ENCODE measurements at places on chromosomes 7 and 10.

GRCh38 chr10:51862149-51862548 lies 162.8 kb upstream of the CSTF2T start:
- DNase-seq: no peak

DNA sequence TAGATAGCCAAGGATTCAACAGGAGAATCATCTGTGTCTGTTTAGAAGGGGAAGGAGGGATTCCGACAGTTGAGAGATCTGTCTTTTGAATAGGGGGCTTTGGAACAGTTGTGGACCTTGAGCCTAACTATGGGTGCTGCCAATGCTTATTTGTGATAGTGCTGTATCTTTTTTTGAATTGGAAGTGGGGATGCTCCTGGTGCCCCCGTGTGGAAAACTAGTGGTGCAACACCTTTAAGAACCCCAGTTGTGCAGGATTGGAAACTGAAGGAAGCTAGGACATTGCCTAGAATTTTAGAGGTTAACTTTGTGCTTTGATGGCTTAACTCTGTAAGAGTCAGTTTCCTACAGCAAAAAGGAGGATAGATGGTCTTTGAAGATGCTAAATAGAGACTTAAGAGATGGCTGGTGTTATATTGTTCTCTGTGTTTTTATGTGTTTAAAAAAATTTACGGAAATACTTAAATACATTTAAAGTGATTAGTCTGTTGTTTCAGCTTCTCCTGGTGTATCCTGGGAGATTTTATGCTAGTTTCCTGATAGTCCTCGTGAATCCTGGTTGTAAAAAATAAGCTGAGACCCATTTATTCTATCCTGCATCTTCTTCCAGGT lies 69.3 kb downstream of the AP3M1 start:
- DNase-seq: peak; percentile 47

- DNase-seq: no peak
These were observed 4.4 kb downstream of the ZP3 start for GRCh38 chr7:76428868-76429805.

GRCh38 chr7:45656431-45656830 lies 82.3 kb downstream of the ADCY1 start:
- no peak for DNase-seq

DNA sequence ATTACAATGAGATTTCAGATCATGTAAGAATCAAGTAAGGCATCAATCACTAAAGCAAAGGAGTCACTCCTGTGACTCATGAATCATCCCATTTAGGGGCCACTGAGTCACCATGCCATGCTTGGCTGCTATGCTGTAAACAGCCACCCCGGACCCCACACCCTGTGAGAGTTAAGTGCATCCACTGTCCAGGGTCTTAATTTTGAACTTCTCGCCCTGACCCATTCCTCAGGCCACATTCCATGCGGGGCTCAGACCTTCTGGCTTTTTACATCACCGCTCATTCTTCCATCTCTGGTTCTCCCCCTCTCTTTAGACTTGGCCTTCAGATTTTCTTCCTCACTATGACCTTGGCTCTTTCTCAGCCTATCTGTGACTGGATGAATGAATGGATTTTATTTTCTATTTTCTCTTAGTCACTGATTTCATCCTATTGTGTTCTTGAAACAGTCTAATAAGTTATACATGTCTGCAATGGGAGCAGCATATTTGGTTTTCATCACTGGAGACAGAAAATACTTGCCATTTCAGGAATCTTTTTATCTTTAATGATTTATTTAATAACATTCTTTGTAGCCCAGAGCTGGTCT lies 239.6 kb downstream of the SKIDA1 start:
- DNase-seq: no peak

DNA sequence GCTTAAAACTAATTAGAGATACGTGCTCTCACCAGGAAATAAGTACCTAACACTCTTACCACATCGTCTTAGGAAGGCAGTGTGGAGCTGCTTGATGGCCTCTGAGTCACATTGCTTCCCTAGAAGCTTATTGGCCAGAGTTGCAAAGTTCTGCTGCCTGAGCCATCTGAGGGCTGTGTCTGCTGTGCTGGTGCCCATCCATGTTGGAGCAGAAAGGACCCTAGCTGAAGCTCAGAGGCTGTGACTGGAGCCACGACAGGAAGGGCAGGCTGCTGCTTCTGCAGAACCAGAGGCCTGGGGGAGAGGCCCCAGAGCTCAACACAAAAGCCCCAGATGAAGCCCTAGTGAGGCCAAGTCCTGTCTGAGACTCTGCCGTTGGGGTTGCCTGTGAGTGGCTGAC lies 64.8 kb upstream of the IGFBP3 start:
- no peak for DNase-seq

GRCh38 chr7:129110258-129110981 lies 34.1 kb upstream of the TSPAN33 start:
- DNase-seq: no peak

DNA sequence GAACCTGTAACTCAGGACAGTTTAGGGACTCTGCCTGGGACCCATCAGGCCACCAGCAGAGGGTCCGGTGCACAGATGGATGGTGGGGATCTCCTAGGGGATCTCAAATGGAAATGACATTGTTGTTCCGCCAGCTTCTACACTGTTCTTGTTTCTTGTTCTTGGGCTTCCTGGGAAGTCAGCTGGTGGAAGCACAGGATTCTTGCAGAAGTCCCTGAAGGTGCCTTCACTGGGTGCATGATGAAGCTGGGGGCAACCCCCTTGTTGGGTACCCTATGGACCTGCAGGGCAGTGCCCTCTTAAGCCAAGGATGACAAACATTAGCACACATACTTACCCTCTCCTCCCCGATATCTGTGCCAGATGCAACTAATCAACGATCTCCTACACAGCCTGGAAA lies 18.6 kb downstream of the SFTPD start:
- DNase-seq: no peak

DNA sequence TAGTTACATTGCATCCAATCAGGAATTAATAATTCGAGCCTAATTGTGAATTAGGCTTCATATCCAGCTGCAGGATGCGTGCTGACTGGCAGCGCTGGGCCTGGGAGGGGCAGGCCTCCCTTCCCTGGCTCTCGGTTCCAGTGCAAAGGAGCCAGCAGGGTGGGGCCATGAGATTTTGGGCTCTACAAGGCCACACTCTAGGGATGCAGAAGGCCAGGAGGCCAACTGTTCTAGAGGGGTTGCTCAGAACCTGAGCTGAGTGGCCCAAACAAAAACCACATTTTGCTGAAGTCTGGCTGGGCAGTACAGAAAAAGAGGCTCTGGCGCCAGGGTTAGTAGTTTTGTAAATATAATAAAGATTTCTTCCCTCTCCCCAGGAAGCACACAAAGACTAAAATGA lies 72.3 kb downstream of the CLEC2L start:
- no peak for DNase-seq

DNA sequence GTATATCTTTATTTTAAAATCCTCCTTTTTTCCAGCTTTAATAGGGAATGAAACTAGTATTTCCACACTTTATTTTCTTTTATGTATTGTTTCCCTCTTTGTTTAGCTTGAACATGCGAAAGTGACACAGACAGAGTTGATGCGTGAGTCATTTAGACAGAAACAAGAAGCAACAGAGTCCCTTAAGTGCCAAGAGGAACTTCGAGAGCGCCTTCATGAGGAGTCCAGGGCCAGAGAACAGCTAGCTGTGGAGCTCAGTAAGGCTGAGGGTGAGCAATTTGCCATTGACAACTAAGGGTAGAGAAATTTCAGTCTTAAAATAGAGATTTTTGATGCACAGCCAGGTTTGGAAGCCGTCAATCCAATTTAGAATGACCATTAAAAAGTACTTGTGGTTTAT lies 73.1 kb downstream of the CYP51A1 start:
- no peak for DNase-seq

DNA sequence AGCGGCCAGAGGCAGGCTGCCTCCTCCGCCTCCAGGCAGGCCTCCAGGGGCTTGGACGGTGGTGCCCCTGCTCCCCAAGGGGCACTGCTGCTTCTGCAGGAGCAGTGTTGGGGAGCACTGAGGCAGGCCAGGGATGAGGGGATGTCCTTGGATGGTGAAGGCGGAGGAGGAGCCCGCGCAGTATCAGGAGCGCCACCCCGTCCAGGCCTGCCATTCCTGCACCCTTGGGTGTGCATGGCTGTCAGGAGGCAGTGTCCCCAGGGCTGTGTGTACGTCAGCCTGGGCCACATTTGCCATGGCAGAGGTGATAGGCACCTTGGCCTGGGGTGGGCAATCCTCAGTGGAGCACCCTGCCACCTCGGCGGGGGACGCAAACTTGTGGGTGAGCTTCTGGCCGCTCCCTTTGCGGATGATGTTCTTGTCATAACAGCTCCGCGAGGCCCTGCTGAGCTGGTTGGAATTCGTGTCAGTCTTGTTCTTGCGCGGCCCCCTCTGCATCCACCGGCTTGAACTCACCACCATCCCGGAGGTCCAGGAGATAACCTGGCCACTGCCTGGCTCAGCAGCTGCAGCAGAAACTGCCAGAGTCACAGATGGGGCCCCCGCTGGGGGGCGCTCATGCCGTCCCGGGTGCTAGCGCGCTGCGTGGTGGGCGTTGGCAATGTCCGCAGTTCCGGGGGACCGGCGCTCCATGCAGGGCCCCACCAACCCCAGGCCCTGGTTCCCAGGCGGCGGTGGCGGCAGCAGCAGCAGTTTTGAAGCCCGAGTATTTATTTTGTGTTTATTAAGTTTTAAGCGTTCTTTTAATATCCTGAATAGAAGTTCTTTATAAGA lies 182.3 kb upstream of the ADCY1 start:
- DNase-seq: no peak

Measured in neural crest cell (in vitro differentiated cells).